ENCODE measurements at places on chromosomes 4 and X.

DNA sequence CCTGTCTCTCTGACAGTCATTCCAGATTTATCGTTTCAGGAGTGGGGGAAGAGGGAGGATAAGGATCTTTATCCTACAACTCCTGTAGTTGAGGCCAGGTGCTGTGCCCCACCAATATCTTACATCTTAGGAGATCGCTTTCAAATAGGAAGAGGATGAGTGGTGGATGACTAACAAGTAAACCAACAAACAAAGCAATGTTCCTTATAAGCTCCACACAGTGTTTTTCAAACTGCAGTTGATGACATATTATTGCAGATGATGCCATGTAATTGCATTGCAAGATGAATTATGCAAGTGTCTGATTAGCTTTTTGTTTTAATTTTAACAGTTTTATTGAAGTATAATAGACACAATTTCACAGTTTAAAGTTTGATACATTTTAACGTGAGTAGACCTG, 35.8 kb upstream of the TMEM164 start:
- no peak for DNase-seq

DNA sequence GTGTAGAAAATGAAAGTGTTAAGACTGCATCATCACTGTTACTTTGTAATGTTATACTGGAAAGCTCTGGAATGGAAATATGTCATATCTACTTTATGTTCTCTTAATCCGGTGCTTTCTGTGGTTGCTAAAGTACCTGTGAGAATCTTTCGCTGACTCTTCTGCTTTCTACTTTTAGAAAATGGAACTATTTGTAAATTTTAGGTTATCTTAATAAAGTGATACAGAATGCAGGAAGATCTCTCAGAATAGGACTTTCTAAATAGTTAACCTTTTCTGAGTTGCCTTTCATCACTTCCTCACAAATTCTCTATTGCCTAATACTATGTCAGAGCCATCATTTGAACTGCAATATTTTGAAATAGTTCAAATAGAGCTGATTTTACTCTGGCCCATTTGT, 69.3 kb downstream of the BMP2K start:
- DNase-seq, result no peak

- DNase-seq, result no peak
Measured at GRCh38 chr4:121053601-121054143, 18.7 kb downstream of the NDNF start.

DNA sequence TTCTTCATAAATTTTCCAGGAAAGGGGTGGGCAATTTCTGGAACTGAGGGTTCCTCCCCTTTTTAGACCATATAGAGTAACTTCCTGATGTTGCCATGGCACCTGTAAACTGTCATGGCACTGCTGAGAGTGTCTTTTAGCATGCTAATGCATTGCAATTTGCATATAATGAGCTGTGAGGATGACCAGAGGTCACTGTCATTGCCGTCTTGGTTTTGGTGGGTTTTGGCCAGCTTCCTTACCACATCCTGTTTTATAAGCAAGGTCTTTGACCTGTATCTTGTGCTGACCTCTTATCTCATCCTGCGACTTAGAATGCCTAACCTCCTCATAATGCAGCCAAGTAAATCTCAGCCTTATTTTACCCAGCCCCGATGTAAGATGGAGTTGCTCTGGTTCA, 577.8 kb downstream of the NLGN4X start:
- DNase-seq, result no peak

- no peak for DNase-seq
Measured at GRCh38 chrX:137032341-137032694, 1.5 kb downstream of the GPR101 start.

DNA sequence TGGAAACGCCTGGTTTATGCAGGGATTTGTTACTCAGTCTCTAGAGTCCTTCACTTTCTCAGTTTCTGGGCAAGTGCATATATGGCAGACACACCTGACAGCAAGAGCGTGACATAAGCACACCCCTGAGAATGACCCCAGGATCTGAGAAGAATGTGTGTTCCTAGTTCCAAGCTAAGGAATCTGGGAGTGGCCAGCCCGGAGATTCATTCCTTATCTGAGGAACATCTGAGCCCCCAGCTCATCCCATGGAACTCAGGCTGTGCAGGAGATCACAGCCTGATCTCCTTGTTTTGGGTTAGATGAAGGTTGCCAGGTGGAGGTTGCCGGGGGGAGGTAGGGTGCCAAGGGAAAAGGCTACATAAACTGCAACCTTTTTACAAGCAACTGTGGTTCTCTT, 23.8 kb upstream of the KIAA0232 start:
- DNase-seq, result no peak

GRCh38 chrX:1582686-1583437, 8.5 kb upstream of the AKAP17A start:
- no peak for DNase-seq

GRCh38 chr4:180811556-180811955, 1431.6 kb upstream of the TENM3 start:
- DNase-seq, result no peak

- DNase-seq, result no peak
Measured at GRCh38 chrX:52352551-52352950, 16.3 kb upstream of the XAGE2 start.

DNA sequence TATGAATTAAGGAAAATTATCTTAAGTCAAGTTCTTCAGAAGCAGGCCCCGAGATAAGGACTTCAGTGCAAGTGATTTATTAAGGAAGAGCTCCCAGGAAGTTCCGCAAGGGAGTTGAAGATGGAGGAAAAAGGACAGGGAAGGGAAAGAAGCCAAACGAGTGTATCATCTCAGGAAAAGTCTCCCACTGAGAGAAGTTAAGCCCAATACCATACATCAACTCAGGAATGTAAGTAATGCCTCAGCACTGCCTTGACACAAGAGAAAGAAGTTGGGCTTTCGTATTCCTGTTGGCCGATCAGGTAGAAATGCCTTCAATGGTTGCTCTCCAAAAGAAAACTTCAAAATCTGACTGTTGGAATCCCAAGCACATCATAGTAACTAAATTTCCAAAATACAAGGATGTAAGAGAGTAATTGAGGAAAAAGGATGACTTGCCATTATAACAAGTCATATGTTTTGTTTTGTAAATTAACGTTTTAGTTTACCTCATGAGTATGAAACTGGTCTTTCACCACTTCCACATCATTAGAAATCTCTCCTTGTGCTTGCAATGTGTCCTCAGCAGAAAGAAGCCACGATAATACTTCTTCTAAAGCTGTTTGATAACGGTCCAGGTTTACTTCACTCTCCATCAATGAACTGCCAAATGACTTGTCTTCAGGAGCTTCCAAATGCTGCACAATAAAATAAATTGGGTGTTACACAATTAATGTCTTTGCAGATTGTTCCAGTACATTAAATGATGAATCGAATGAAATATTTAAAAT, 566.7 kb downstream of the DMD start:
- DNase-seq, result no peak

DNA sequence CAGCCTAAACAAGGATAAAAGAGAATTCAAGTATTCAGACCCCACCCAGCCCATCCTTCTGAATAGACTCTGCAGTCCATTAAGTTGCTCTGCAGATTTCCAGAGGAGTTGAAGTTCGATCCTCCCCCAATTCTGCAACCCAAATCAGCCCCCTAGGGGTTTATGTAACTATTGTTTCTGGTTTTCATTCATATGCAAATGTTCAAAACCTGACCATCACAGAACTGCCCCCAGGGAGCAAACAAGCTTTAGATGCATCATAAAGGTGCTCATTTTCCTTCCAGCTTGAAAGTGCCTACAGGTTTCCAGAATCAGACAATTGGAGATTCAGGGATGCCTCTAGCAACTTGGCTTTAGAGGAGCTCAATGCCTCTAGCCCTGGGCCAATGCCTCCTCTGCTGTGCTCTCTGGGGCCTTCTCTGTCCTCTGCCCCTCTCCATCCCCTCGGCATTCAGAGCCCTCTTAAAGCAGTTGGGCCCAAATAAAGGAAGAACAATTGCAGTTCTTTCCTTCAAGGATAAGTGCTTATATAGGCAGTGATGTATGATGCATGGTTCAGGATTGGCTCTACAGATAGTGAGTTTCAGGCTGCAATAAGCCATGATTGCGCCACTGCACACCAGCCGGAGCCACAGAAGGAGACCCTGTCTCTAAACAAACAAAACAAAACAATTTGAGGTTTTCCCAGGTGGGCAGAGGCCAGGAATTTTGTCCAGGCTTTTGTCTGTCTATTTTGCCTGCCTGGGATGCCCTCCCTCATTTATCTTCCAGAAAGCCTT, 23.5 kb upstream of the SPINK2 start:
- DNase-seq, result no peak

- DNase-seq, result no peak
Measured at GRCh38 chrX:154718616-154719015, 32.3 kb downstream of the GAB3 start.

GRCh38 chr4:182427554-182427953, 184.4 kb downstream of the TENM3 start:
- DNase-seq, result no peak

GRCh38 chr4:147822128-147822527, 90.2 kb downstream of the ARHGAP10 start:
- no peak for DNase-seq

- DNase-seq, result no peak
Measured at GRCh38 chr4:44438687-44439086, 9.9 kb downstream of the KCTD8 start.

DNA sequence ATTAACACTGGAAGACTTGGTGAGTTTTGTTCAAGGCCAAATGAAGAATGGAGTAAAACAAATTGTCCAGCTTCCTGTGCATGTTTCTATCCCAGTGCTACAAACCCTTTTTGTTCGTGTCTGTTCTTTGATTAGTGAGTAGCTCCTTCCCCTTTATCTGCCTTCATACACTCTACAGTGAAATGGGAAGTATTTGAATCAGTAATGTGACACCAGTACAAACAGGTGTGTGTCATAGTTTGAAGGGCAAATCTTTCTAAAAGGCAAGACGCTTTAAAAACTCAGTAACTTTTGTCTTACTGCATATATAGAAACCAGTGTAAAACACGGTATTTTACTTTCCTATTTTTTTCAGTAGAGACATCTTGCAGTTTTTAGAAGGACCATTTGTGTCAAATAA, 5.9 kb downstream of the ARHGEF38 start:
- DNase-seq, result no peak

- DNase-seq, result no peak
Measured at GRCh38 chr4:88659055-88659889, 38.4 kb downstream of the NAP1L5 start.

DNA sequence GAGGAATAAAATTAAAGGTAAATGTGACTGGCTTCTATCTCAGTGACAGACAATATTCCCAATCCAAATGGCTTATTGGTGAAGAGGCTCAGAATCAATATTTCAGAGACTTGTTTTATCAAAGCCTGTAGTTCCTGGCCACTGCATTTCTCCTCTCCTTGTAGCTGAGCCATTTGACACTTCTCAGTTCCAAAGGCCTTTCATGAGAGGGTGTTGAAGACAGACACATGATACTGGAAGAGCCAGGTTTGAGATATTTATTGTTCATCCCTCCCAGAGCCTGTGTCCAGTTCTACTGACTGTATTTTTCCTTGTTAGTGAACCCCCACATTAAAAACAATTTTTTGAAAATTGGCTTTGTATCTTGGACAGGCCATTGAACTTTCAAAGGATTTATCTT, 12.9 kb upstream of the INPP4B start:
- no peak for DNase-seq

DNA sequence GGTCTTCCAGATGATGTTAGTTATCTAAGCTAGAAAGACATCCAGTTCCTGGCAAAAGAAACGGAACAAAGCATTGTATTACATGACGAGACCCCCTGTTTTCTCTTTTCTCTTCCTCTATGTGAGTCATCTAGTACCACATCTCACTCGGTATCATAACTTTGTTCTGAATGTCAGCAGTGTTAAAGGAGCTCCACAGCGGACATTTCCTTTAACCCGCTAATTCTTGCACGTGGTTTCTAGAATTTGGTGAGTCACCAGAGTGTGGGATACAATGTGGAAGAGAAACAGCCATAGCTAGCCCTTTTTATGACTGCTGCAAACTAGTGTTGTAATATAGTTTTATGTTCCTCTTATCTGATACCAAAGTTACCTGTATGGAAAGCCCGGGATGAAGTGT, 243.7 kb downstream of the TENM3 start:
- no peak for DNase-seq

DNA sequence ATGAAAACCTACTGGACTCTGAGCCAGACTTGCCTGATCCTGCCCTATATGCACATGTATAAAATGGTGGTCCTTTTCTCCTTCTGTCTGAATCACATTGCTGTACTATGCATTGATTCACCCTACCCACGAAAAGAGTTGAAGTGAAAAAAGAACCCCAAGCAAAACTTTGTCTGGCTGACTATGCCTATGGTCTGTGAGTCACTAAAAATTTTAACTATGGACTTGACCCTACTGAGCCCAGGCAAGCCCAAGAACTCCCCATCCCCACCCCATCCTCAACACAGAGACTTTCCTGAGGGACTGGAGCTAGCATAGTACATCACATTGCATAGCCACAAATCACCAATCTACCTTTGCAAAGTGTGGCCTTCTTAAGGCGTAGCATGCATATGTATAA, 116.6 kb upstream of the TENM3 start:
- DNase-seq, result no peak

DNA sequence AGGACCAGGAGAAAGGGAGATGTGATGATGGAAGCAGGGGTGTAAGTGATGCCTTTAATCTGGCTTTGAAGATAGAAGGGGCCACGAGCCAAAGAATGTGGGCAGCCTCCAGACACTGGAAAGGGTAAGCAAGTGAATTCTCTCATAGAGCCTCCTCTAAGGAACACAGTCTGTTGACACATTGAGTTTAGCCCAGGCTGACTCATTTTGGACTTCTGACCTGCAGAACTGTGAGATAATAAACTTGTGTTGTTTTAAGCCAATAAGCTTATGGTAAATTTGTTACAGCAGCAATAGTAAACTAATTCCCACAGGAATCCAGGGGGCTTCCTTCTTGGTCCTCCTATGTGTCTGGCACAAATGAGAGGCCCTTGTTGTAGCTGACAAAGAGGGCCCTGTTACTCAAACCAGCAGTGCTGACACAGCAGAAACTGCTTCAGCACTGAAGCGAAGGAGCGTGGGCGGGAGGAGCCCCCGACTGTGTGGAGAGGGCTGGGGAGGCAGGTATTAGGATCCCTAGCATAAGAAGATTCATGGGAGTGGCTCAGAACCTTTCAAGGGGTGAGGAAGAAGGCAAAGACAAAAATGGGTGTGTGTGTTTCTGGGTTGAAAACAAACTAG, 268.7 kb downstream of the NR3C2 start:
- DNase-seq, result no peak

DNA sequence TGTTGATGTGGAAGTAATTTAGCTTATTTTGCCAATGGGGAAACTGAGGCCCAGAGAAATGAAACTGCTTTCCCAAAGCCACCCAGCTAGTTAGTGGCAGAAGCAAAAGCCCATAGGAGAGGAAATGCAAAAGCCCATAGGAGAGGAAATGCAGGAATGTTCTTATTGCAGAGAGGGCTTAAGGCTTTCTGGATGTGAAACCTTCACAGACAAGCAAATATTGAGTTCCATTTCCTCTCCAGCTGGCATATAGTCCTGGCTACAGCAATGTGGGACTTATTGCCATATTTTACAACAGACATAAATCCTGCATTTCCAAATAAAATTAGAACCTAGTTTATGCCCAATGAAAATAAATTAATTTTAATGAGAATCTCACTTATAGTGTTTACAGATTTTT, 69.7 kb downstream of the TMEM154 start:
- DNase-seq, result no peak

- no peak for DNase-seq
Measured at GRCh38 chr4:56680266-56680665, 830 bp downstream of the HOPX start.

- DNase-seq, result no peak
Measured at GRCh38 chrX:124249345-124249744, 83.1 kb upstream of the TEX13D start.
